ENCODE measurements at places on chromosomes 7 and 10. TPM values are rescaled to one million over a fixed set of nuclear protein-coding genes. Genes with fewer than 3 reads are reported as not detected.
A peak's percentile ranks its signal among the peaks of the same experiment; 100 is the strongest.

- no peak for DNase-seq
- no peaks in the 10 kb centered on the region for H3K27me3 ChIP-seq
Measured at GRCh38 chr7:85261336-85261735, 74.5 kb upstream of the SEMA3D start.

NOS3 gene
- total RNA-seq = 5.0 TPM

GRCh38 chr7:101820703-101821102, 3.3 kb downstream of the CUX1 start:
- DNase-seq = no peak
- H3K4me3 ChIP-seq = no peak overlapping the region
- no peaks in the 10 kb centered on the region for H3K36me3 ChIP-seq
- H3K27ac ChIP-seq = no peak overlapping the region
- H3K27me3 ChIP-seq = no peaks in the 10 kb centered on the region
- peaks cover 4% of the 10 kb centered on the region for H3K4me1 ChIP-seq

ACHE gene
- 11.9 TPM for total RNA-seq

GRCh38 chr7:107993891-107994291, 9.1 kb downstream of the LAMB1 start:
- H3K4me3 ChIP-seq = no peak overlapping the region
- H3K27ac ChIP-seq = no peak overlapping the region
- no peaks in the 10 kb centered on the region for H3K36me3 ChIP-seq
- no peak for DNase-seq
- no peaks in the 10 kb centered on the region for H3K27me3 ChIP-seq
- peaks cover 7% of the 10 kb centered on the region for H3K4me1 ChIP-seq

GRCh38 chr7:106452031-106452851, 167.5 kb upstream of the NAMPT start:
- H3K36me3 ChIP-seq = no peaks in the 10 kb centered on the region
- DNase-seq = no peak
- no peak overlapping the region for H3K4me3 ChIP-seq
- H3K27ac ChIP-seq = no peak overlapping the region
- no peaks in the 10 kb centered on the region for H3K27me3 ChIP-seq
- no peaks in the 10 kb centered on the region for H3K4me1 ChIP-seq

- no peak for DNase-seq
- H3K27me3 ChIP-seq = no peaks in the 10 kb centered on the region
- no peak overlapping the region for H3K4me3 ChIP-seq
- H3K27ac ChIP-seq = no peak overlapping the region
- H3K4me1 ChIP-seq = no peaks in the 10 kb centered on the region
Measured at GRCh38 chr7:143042790-143043271, 9.3 kb upstream of the OR6V1 start.

- no peak overlapping the region for H3K27ac ChIP-seq
- H3K4me3 ChIP-seq = no peak overlapping the region
- no peak for DNase-seq
- no peaks in the 10 kb centered on the region for H3K4me1 ChIP-seq
- H3K36me3 ChIP-seq = no peaks in the 10 kb centered on the region
Measured at GRCh38 chr7:122767339-122767738, 64.6 kb upstream of the RNF148 start.

- H3K27ac ChIP-seq = peak overlapping the region; percentile 72
- H3K4me1 ChIP-seq = peaks cover 42% of the 10 kb centered on the region
- peak overlapping the region; percentile 64 for H3K4me3 ChIP-seq
- H3K27me3 ChIP-seq = no peaks in the 10 kb centered on the region
Measured at GRCh38 chr7:47580811-47581331, 1.0 kb downstream of the TNS3 start.

CLRN3 gene
- 0.24 TPM for total RNA-seq

- DNase-seq = no peak
- no peaks in the 10 kb centered on the region for H3K27me3 ChIP-seq
- H3K27ac ChIP-seq = no peak overlapping the region
- no peaks in the 10 kb centered on the region for H3K4me1 ChIP-seq
- H3K4me3 ChIP-seq = no peak overlapping the region
Measured at GRCh38 chr7:68744036-68744435, 854.2 kb upstream of the AUTS2 start.

TLX1 gene
- total RNA-seq = not detected

DNA sequence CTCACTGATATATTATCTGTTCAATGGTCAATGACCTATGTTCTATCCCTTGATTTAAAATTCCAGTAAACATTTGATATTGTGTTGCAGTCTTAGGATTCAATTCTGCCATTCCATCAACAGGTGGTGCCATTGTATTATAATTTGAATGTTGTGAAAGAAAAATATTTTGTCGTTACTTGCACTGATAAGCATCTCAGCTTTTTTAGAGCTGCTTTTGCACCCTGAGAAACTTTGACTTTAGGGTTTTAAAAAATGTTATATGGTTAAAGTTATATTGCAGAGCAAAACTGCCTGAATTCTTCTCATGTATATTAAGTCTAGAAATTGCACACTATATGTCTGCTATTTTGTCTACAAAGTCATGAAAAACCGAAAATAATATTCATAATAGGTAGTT, 18.8 kb upstream of the MINDY3 start:
- DNase-seq = no peak

SLC18A3 gene
- total RNA-seq = not detected

DGKI gene
- 1.3 TPM for total RNA-seq

- no peak overlapping the region for H3K27ac ChIP-seq
- H3K27me3 ChIP-seq = no peaks in the 10 kb centered on the region
- H3K36me3 ChIP-seq = no peaks in the 10 kb centered on the region
- H3K4me3 ChIP-seq = no peak overlapping the region
- no peak for DNase-seq
- peaks cover 3% of the 10 kb centered on the region for H3K4me1 ChIP-seq
Measured at GRCh38 chr10:79483299-79483698, 29.0 kb upstream of the EIF5AL1 start.
